ENCODE measurements at places on chromosomes 2 and 18.

DNA sequence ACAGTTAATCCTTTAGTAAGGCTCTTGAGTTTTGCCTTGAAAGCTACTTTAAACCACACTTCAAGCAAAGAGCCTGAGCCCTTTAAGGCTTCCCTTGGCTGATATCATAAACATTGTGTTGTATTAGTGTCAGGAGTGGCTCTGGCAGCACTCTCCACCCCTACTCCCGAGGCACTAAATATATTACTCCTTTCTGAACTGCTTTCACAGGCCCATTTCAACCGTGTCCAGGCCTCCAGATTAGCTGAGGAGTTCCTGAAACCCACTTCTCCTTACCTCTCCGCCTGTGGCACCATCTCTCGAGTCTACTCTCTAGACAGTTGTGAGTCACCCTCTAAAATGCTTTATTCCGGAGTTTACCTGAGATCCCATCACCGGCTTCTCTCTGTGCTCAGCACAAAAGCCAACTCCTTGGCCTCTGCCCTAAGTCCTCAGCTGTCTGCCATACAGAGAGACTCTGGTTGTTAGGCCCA lies 14.4 kb upstream of the STON1 start:
- DNase-seq, result no peak

GRCh38 chr18:45408218-45408617 lies 207.1 kb upstream of the SLC14A2 start:
- DNase-seq, result no peak

- DNase-seq, result no peak
These were observed 88.2 kb downstream of the TMEM163 start for GRCh38 chr2:134630504-134631159.

DNA sequence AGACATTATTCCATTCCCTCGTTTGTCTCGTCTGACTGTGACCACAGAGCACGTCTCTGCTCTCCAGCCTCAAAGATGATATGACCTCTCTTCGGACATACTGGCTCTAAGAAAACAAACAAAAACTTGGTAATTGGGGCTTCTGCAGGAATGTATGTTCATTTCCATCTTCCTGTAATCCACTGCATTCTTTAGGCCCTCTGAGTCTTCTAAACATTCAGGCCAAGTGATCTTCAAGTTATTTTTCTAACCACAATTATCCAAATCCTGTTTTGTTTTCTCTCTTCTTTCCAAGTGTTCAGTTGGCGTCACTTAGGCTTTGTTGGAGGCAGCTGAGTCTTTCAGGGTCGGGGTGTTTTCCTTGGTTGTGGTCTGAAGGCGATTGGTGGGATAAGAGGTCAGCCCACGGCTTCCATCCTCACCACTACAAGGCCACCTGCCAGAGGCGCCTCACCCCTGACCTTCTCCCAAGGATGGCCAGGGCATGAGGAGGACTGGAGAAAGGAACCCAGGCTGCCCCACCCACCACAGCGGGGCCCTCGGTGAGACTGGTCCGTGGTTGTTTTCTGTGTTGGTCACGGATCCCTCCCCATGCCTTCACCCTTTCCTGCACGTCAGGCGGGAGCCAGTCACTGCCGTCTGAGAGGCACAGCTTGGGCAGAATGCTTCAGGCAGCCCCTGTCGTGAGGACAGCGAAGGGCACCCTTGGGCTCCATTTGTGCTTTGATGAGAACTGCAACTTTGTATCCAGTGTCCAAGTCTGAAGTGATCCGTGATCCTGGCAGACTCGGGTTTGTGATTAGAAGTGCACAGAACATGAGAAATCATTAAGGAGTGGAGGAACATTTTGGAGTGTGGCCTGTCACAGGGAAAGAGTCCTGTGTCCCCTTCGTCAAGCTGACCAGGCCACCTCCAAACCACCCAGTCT lies 88.6 kb upstream of the FHL2 start:
- no peak for DNase-seq

GRCh38 chr2:205640716-205641115 lies 41.6 kb upstream of the NRP2 start:
- DNase-seq, result no peak

- DNase-seq, result no peak
These were observed 4.7 kb upstream of the KCNK3 start for GRCh38 chr2:26687801-26688200.

DNA sequence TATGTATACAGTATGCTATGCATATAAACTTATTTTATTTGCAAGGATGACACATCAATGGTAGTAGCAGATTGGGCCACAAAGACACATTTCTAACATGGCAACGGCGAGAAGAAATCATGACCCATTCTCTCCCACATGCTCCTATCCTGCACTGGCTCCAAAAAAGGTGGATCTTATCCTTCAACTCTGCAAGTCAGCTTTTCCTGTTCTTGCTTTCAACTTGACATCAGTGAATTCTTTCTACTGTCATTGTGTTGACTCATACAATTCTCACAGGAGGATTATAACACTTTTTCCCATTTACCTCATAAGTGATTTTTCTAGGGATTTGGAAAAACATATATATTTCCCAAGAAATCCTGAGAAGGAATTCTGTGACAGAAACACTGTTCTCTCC lies 53.1 kb downstream of the ACVR1 start:
- DNase-seq, result no peak

GRCh38 chr2:240174496-240174895 lies 34.0 kb upstream of the OTOS start:
- DNase-seq, result no peak

DNA sequence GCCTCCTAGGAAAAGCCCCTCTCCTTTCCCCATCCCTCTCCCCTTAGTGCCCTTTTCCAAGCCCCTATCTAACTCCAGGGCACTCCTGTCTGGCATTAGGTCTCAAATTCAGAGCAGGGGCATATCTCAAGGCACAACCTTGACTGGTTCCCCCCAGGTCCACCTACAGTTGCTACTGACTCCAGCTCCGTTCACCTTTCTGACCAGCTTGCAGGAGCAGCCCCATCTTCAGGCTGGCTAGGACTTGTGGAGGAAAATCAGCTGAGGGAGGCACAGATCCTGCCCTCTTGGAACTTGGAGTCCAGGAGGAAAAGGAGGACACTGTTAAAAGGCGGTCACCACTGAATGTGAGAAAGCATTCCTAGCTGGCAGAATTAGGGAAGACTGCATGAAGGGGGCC lies 152.4 kb downstream of the ZFP36L2 start:
- DNase-seq, result no peak

DNA sequence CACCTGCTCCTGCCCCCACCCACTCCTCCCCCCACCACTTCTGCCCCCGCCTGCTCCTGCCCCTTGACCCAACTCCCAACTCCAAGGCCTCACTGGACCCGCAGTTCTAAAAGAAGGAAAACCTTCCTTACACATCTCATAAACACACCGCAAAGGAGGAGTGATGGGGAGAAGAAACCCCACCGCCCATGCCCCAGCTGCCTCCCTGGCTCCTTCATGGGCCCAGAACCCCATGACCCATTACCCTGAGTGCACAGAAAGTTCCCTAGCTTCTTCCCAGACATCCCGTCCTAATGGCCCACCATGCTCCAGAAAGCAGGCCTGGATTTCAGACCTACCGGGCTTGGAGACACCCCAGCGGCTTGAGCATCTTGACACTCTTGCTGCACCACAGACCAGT lies 17.8 kb upstream of the CNDP2 start:
- no peak for DNase-seq

GRCh38 chr2:18106841-18107240 lies 228.4 kb downstream of the KCNS3 start:
- no peak for DNase-seq

- DNase-seq, result no peak
These were observed 8.3 kb upstream of the CASP10 start for GRCh38 chr2:201174687-201175086.

DNA sequence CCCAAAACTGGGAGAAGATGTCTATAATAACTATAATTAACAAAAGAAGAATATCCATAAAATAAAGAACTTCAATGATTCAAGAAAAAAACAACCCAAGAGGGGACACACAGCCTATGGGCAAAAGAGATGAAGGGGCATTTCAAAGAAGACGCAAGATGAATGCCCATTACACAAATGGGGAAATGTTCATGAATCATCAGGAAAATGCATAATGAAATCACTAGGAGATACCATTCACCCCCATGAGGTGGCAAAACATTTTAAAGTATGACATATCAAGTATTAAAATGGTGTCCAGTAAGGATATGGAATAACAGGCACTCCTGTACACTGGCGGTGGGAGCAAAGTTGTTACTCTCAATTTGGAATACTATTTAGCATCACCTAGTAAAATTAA lies 183.3 kb downstream of the TXNL1 start:
- no peak for DNase-seq

GRCh38 chr2:85158559-85159273 lies 25.5 kb downstream of the TCF7L1 start:
- no peak for DNase-seq

DNA sequence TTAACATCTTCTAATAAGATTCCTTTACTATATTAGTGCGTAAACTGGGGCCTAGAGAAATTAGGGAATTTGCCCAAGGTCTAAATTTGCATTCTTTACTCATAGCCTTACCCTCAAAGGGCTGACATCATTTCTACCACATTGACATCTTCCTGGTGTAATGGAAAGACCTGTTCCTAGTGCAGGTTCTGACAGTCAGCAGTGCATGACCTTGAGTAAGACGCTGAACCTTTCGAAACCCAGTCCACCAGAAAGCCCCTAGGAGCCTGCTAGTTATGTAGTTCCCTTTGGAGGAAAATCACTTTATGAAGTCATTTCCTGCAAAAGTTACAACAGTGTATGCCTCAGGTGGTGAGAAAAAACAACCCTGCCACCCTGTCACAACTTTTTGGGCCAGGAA lies 388.3 kb downstream of the TNS1 start:
- no peak for DNase-seq

GRCh38 chr2:186307871-186308270 lies 178.2 kb upstream of the ZC3H15 start:
- DNase-seq, result no peak

DNA sequence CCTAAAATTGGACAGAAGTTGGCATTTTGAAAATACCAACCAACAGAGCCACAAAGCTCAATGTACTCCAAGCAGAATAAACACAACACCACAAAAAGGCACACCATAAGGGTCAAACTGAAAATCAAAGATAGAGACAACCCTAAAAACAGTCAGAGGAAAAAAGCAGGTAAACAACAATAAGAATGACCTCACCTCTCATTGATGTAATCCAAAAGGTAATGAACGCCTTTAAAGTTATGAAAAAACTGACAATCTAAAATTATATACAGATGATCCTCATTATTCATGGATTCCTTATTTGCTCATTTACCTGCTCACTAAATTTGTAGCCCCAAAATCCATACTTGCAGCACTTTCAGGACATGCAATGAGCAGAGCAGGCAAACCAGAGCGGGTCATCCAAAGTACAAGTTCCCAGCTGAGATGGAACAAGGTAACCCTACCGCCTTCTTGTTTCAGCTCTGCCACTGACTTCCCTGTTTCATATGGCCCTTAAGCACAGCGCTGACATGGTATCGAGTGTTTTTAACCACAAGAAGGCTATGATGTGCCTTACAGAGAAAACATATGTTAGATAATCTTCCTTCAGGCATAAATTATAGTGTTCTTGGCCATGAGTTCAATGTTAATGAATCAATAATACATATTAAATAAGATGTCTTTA lies 17.0 kb downstream of the RTN4 start:
- peak; percentile 15 for DNase-seq

DNA sequence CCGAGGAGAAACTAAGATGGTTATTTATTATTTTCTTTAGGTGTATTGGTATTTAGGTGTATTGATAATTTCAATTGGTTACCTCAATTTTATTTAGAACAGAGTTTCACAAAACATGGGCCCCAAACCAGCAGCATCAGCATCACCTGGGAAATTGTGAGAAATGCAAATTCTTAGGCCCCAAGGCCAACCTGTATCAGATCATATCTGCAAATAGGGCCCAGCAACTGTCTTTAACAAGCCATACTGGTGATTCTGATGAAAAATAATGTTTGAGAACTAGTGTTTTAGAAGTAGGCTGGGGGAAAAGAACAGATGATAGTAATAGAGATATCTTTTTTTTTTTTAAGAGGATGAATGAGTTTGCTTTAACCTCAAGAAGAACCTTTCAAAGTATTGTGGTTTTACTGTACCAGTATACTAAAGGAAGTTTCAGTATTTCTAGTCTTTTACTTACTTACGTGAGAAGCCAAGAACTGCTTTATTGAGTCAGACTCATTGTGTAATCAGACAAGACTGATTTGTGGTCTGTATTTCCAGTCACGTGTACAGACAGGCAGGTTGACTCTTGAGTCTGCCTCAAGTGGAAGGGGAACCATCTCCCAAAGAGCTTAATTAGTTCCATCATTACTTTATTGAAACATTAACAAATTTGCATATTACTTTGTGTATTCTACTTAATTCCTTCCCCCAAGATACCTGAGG lies 60.4 kb upstream of the GAREM1 start:
- no peak for DNase-seq

DNA sequence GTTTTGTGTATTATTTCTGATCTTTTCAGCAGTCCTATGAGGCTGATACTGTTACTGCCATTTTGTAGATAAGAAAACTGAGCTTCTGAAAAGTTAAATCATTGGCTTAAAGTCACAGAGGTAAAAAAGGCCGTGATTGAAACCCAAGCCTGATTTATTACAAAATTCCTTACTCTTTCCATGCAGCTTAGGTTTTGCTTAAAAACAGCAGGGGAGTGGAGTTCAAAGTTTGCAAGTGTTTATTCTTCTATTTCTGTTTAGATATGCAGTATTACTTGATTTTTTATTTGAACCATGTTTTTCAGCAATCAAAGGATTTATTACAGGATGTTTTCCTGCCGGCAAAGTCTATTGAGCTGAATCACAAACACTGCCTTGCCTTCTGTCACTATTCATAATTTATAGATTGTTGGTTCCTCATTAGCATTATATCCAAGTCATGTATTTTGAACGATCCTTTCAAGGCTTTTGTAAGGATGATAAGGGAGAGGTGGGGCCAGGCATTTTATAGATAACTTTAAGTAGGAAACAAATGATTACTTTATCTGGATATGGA lies 31.9 kb upstream of the MSTN start:
- DNase-seq, result no peak

DNA sequence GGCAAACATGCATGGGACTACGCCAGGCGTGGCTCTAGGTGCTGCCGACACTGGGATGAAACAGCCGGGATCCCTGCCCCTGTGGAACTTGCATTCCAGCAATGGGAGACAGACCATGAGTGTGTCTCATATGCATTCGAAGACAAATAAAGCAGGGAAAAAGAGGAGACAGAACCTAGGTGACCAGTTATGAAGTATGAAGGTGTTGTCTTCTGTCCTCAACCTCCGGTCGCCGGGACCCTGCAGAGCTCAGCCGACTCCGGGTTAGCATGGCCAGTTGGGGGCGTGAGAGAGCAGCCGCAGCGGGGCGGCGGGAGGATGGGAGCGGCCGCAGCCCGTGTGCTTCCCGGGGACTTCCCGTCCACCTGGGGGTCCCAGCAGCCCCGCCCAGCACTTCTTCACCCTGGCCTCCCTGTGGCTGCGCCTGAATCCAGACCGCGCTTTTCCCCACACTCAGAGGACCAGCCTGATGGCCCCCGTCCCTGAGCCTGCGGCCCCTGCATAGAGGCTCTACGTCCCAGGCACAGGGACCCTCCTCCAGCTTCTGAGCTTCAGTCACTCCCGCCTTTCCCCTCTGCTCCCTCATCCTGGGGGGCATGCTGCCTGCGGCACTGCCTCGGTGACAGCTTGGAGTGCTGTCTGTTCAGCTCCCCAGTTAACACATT lies 11.4 kb downstream of the ID2 start:
- DNase-seq, result peak; percentile 21

Data from CD4-positive, alpha-beta T cell treated with Interleukin-1 beta for 1 hour (primary cell).